Psoas muscle (tissue), 8 donors: ENCODE measurements at places on chromosomes 16 and 17. TPM values are rescaled to one million over a fixed set of nuclear protein-coding genes. Genes with fewer than 3 reads are reported as not detected.

Gene PLEKHG4
- total RNA-seq: 0.92 TPM

Gene CCDC200
- not detected for total RNA-seq

Gene PERCC1
- not detected for total RNA-seq

Gene DNASE1L2
- 0.34 TPM for total RNA-seq

Gene ITGAL
- total RNA-seq: 3.0 TPM

Gene RHBDF1
- total RNA-seq: 23.2 TPM

Gene PRSS36
- 0.66 TPM for total RNA-seq

Gene LDHD
- total RNA-seq: 46.9 TPM

Gene CES4A
- total RNA-seq: 41.3 TPM

Gene MPV17L
- total RNA-seq: 5.6 TPM

Gene KCNH6
- total RNA-seq: not detected

Gene ABHD15
- total RNA-seq: 2.8 TPM

Gene ABCA6
- total RNA-seq: 11.9 TPM

Gene GP1BA
- not detected for total RNA-seq

Gene TSPAN10
- not detected for total RNA-seq

Gene SGCA
- 264 TPM for total RNA-seq

Gene SLC5A10
- not detected for total RNA-seq

Gene SHBG
- total RNA-seq: 1.6 TPM

Gene HOXB3
- total RNA-seq: 2.1 TPM

Gene PPL
- 4.4 TPM for total RNA-seq

Gene TM4SF5
- not detected for total RNA-seq

Gene USP43
- not detected for total RNA-seq

Gene PRR29
- total RNA-seq: 0.19 TPM

Gene TLCD3A
- total RNA-seq: 2.8 TPM

Gene ZNF597
- total RNA-seq: 1.3 TPM

Gene SECTM1
- 1.8 TPM for total RNA-seq

Gene FOXN1
- not detected for total RNA-seq
